ENCODE measurements at places on chromosomes 2 and 18.

DNA sequence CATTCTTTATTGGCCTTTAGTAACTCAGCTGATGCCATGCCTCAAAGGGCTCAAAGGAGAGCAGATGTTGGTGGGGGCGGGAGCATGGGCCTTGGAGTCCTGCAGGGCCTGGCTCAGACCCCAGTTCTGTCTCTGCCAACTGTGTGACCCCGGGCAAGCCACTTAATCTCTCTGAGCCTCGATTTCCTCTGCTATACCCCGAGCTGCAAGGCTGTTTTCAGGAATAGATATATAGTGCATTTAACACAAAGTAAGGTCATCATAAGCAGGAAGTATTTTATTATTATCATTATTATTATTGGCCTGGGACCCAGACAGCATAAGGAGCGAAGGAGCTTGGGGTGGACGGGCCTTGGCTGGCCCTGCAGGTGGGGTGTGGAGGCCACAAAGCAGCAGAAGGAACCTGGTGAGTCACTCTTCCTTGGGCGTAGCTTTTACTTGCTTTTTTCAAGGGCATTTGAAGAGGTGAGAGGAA is 162.7 kb downstream of the INHBB start:
- DNase-seq: no peak

DNA sequence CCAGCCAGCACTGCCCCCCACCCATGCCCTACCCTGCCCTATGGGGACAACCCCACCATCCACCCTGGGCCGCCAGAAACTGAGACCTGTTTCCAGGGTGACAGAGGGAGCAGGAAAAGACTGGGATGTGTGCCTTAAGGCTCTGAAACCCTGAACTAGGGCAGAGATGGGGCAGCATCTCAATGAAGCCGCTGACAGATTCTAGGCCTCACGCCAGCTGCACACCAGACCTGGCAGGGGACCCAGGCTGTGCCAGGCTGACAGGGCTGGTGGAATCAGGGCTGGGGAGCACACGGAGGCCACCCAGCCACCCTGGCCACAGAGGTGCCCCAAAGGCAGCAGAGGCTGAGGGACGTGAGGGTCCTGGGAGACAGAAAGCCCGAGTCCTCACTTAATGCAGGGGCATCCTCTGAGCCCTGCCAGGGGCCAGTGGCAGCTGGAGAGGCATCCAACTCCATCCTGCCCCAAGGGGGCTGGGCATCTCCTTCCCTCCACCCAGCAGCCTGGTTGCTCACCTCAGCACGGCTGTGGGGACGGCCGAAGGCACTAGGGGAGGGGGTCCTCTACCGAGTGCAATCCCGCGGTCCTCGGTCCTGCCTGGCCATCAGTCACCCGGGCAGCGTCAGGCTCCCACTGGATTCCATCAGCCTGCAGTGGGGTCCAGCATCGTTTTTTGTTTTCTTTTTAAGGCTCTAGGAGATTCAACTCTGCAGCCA is 169.2 kb downstream of the ZFP36L2 start:
- no peak for DNase-seq

- no peak for DNase-seq
These were observed 93.4 kb downstream of the SLC5A7 start for GRCh38 chr2:108079736-108080135.

GRCh38 chr2:199014226-199014625 is 443.5 kb downstream of the SATB2 start:
- DNase-seq: no peak

DNA sequence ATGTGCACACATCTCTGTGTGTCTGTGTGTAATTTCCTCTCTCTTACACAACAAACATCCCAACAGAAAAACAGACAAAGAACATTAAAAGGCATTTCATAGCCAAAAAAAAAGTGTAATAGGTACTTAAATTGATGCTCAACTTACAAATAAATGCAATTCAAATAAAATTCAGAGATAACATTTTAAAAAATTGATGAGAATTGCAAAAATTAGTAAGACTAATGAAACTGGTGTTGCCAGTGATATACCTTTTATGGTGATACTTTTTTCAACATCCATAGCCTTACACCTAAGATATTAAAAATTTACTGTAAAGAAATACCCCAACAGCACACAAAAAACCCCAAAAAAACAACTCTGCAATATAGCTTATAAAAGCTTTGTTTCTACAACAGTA is 76.0 kb downstream of the SS18 start:
- no peak for DNase-seq

GRCh38 chr2:225598426-225598825 is 198.9 kb downstream of the NYAP2 start:
- DNase-seq: no peak

DNA sequence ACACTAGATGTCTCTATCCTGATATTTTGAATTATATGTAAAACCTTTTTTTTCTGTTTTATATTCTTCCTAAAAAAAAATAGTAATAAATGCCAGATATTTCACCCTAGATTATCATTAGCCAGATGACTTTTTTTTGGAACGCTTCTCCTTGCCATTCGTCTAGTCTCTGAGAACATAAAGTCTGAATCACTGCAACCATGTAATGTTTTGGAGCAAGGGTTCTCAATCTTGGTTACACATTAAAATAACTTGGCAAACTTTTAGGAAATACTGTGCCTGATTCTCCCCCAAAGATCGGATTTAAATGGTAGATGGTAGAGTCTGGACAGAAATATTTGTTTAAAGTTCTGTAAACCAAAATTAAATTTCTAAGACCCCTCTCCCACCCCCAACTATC is 21.0 kb downstream of the SLC25A52 start:
- no peak for DNase-seq

DNA sequence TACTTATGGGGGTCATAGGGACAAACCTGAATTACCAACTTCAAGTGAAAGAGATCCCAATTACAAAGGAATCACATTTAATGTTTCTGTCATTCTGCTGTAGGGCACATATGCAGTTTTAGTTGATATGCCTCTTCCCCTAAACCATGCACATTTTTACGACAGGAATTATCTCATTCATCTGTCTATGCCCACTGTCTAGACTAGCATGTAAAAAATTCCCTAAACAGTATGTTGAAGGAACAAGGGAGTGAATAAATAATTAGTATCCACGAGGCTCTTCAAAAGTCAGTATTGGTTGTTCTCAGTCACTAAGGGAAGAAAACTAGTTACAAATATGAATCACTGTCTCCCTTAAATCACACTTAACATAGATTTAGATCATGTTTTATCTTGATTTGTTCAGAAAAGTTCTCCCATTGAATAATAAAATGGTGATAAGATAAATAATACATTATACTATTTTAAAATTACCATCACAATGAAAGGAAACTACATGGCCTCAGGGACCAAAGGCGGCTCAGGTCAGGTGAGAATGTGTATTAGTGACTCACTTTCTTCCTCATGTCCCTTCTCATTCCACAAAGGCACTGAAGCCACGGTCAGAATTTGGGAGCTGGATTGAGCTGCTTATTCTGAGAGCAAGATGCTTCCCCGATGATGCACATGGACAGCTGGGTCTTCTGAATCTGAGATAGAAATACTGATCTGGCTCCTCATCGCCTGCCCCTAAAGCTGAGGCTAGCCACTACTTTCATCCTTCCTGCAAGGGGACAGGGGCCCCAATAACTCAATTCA is 29.1 kb downstream of the DYM start:
- no peak for DNase-seq

GRCh38 chr2:225425284-225425683 is 25.8 kb downstream of the NYAP2 start:
- DNase-seq: no peak

DNA sequence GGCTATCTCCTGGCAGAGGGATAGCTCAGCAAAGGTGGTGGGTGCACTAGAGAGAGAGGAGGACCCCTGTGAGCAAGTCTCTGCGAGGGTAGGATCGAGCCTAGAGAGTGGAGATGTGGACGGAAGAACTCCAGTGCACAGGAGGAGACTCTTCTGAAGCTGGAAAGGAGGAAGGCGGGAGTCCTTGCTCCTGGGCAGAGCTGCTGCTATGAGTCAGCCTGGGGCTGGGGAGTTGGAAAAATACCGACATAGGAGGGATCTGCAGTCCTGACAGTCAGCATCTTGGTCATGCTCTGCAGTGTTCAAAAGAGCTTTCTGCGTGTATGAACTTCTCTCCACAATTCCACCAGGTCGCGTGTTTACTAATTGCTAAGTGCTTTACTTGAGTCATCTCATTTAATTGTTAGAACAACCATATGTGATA is 233.8 kb downstream of the LDLRAD4 start:
- no peak for DNase-seq

DNA sequence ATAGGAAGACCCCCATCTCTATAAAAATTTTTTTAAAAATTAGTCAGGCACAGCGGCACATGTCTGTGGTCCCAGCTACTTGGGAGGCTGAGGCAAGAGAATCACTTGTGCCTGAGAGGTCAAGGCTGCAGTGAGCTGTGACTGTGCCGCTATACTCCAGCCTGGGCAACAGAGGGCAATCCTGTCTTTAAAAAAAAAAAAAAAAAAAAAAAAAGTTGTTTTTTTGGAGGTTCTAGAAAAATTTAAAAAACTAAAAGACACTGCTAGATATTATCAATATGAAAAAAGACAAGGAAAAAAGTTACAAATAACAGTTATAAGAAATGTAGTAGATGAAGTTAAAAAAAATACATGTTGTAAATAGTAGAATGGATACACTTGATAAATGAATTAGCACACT is 56.1 kb upstream of the C2orf15 start:
- DNase-seq: no peak

- no peak for DNase-seq
These were observed 306.6 kb downstream of the PTH2R start for GRCh38 chr2:208713066-208713745.

- no peak for DNase-seq
These were observed 110.7 kb downstream of the RTN4 start for GRCh38 chr2:54939446-54940118.

DNA sequence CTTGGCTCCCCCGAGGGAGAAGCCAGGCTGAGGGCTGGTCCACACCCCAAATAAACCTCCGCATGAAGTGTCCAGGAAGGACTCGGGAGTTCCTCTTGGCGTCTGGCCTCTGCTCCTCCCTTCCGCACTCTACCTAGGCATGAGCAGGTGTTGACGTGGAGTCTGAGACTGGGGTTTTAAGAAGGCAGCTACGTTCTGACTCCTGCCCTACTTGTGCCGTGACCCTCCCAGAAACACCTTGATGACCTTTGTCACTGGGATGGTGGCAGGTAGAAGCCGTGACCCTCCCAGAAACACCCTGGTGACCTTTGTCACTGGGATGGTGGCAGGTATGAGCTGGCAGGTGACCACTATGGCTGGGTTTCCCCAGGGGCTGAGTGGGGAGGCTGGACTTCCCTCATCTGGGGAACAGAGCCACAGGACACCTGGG is 54.8 kb downstream of the HS6ST1 start:
- DNase-seq: no peak

All from stimulated activated CD4-positive, alpha-beta T cell treated with anti-CD3 and anti-CD28 coated beads, Interleukin-4, amount 100 ng/mL, for 4 hours (primary cell).